Fibroblast of the conjunctiva (primary cell): ENCODE measurements at places on chromosomes 16 and 17.

GRCh38 chr16:65024767-65025178 is 97.1 kb downstream of the CDH11 start:
- no peak for DNase-seq

GRCh38 chr17:46031920-46032319 is 32.9 kb downstream of the STH start:
- no peak for DNase-seq

DNA sequence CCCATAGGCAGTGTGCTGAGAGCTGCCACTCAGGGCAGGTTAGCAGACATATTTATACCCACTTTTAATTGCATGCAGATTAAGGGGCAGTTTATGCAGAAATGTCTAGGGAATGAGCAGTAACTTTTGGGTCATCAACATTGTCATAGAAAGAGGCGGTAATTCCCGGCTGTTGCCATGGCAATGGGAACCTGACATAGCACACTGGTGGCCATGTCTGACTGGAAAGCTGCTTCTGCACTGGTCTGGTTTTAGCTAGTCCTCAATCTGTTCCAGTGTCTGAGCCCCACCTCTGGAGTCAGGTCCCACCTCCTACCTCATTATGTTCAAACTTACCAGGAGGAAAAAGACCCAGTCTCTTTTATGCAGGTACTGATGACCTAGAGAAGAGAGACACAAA is 31.5 kb upstream of the TNRC6C start:
- DNase-seq: no peak

DNA sequence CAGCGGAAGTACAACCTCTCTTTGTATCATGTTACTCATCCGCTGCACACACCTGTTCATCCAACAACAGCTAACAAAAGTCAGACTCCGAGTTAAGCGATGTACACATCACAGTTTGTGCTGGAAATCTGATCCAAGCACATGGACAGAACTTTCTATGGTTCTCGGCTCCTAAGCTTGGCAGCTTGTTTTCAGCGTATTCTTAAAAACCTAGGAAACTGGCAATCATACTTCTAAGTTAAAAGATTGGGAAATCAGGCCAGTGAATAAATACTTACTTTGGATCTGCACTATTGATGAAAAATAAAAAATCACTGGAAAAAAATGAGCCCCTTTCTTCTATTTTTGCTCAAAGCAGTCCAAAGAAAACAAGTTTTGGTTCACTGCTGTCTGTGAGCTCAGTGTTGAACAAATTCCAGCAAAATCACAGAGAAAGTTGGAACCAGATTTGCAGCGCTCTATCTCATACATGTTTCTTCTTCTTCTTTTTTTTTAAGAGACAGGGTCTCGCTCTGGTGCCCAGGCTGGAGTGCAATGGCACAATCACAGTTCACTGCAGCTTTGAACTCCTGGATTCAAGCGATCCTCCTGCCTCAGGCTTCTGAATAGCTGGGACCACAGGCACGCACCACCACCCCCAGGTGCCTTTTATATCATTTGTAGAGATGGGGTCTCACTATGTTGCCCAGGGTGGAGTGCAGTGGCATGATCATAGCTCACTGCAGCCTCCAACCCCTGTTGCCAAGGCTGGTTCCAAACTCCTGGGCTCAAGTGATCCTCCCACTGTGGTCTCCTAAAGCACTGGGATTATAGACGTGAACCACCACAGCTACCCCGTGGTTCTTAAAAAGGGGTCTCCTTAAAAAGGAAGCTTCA is 71.6 kb upstream of the CREBBP start:
- peak; percentile 69 for DNase-seq

- DNase-seq: no peak
Observed at GRCh38 chr17:3838206-3838605, 7.8 kb downstream of the NCBP3 start.

GRCh38 chr17:19431691-19432090 is 20.7 kb downstream of the RNF112 start:
- DNase-seq: no peak

GRCh38 chr16:79347277-79347676 is 253.3 kb downstream of the MAF start:
- DNase-seq: no peak

DNA sequence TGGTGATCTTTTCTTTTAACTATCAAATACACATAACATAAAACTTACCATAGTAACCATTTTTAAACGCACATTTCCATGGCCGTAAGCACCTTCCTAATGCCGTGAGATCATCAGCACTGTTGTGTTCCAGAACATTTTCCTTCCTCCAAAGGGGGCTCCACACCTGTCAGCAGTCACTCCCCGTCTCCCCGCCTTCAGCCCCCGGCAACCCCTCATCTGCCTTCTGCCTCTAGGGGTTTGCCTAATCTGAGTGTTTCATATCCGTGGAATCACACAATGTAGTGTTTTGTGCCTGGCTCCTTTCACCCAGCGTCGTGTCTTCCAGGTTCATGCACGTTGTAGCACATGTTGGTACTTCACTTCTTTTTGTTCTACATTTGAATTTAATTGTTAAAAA is 350.1 kb upstream of the TNRC6C start:
- no peak for DNase-seq

DNA sequence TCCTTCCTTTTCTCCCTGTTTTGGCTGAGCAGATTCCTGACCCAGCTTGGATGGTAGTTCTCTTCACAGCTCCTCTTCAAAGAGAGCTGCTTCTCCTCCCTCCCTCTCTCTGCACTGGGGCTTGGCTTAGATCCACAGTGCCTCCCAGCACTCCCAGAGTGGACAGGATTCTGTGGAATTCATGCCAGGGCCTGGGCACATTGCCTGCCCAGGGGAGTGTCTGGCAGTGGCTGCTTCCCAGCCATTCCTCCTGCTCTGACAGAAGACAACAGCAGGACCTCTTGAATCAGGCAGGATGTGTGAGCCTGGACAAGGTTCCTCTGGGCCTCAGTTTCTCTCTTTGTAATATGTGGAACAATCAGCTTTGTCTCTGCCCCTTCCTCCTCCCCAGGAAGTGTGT is 4.5 kb upstream of the MMP28 start:
- DNase-seq: no peak

DNA sequence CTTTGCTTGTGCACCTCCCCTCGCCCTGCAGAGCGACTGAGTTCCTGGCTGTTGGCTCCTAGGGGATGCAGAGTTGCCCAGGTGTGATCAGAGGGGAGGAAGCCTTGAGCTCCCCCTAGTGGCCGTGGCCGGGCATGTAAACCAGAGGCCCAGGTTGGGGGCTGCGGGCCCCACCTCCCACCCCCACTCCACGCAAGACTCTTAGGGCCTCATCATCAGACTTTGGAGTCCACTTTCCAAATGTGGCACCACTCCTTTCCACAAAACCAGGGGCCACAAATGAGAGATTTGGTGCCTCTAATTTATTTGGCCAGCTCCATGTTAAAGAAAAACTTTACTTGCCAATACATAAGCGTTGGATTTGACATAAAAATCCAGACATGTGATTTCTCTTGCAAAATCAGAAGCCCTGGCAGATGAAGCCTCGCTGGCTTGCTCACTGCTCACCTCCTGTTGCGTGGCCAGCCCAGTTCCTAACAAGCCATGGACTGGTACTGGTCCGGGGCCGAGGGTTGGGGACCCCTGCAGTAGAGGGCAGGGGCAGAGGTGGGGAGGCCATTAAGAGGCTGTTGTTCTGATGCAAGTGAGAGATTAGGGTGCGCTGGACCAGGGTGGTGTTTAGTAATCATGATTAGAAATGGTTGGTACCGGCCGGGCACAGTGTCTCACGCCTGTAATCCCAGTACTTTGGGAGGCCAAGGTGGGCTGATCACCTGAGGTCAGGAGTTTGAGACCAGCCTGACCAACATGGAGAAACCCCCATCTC is 28.7 kb upstream of the GAS7 start:
- DNase-seq: no peak

DNA sequence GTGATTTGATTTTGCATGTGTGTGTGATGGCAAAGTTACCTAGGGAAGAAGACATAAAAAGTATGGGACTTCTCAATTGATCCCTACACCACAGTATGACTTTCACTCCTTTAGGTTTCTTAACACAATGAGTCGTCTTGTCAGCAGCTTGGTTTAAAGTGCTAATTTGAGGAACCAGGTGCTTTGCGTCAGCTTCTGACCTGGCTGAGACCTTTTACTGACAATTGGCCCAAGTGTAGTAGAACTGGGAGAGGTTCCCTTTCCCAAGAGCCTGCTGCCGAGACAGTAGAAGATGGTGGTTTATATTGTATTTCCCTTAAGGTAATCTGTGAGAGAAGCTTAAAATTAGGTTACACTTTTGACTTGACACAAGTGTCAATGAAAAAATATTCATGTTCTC is 54.9 kb downstream of the LDHD start:
- no peak for DNase-seq

GRCh38 chr17:57338257-57338914 is 82.1 kb downstream of the MSI2 start:
- no peak for DNase-seq

- DNase-seq: no peak
Observed at GRCh38 chr17:3980381-3981014, 16.3 kb upstream of the ATP2A3 start.

DNA sequence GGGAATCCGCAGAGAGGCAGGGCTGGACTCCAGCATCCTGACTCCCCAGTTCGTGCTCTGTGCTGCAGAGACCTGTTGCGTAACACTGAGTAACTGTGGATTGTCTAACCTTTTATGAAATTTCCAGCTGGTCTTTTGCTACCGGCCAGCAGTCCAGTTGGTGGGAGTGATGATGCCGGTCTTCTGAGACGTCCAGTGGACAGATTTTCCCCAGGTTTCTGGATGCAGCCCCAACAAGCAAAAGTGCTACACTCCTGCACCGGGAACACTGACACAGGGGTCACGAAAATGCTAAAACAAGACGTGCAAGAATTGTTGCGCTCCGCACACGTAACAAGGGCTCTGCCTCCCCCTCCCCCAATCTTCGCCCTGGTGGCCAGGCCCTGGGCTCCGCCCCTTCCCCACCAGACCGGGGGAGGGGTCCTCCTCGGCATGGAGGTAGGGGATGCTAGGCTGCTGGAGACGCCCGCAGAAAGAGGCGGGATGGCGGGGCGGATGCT is 701 bp upstream of the MRC2 start:
- peak; percentile 77 for DNase-seq

DNA sequence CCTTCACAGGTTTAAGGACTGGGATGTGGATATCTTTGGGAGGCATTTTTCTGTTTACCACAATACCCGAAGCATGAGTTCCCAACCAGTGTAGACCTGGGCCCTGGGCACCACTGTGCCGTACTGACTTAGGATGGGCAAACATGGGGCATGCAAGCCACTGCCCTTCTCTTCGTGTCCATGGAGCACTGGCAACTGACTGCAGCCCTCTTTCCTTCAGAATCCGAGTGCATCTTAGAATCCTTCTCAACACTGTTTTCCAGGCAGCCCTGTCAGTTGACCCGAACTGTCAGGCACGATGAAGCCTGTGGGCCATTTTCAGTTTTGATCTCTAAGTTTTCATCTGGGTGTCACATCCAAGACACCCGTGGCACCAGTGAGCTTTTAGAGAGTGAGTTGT is 59.2 kb downstream of the SHISA6 start:
- no peak for DNase-seq

- no peak for DNase-seq
Observed at GRCh38 chr17:29048440-29049368, 5.8 kb downstream of the PIPOX start.

DNA sequence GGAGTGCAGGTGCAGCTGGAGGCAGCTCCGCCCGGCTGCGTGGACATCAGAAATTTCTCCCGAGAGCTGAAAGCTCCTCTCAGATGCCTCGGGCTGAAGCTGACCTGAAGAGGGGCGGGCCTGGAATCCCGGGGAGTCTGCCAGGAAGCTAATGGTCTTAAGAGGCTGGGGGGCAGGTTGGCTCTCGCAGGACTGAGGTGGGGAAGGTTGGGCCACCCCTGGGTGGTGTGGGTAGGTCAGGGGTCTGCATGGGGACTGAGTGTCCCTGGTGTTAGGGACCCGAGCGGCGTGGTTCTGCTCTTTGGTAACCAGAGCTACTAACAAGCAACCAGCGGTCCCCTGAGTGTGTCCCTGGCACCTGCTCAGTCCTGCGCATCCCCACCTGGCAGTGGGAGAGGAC is 3.5 kb downstream of the CHMP6 start:
- DNase-seq: no peak

- DNase-seq: no peak
Observed at GRCh38 chr17:12318571-12319266, 298.0 kb downstream of the MAP2K4 start.

GRCh38 chr17:81821603-81822311 is 11.3 kb downstream of the MCRIP1 start:
- no peak for DNase-seq

- no peak for DNase-seq
Observed at GRCh38 chr17:82101767-82102679, 4.0 kb upstream of the FASN start.

DNA sequence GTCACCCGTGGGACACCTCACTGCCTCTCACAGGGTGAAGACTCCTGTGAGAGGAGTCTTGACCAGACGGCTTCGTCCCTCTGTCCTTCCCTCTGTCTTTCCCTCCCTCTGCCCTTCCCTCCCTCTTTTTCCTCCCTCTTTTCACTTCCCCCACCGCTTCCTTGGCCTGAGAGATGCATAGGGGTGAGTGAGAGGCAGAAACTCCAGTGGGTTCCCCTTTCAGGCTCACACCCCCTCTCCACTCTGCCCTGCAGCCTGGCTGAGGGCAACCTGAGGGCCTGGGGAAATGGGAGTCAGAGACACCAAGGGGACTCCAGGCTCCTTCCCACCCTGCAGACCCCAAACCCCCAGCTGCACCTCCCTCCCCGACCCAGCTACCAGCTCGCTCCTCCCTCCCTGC is 14.6 kb upstream of the KRT17 start:
- DNase-seq: no peak

DNA sequence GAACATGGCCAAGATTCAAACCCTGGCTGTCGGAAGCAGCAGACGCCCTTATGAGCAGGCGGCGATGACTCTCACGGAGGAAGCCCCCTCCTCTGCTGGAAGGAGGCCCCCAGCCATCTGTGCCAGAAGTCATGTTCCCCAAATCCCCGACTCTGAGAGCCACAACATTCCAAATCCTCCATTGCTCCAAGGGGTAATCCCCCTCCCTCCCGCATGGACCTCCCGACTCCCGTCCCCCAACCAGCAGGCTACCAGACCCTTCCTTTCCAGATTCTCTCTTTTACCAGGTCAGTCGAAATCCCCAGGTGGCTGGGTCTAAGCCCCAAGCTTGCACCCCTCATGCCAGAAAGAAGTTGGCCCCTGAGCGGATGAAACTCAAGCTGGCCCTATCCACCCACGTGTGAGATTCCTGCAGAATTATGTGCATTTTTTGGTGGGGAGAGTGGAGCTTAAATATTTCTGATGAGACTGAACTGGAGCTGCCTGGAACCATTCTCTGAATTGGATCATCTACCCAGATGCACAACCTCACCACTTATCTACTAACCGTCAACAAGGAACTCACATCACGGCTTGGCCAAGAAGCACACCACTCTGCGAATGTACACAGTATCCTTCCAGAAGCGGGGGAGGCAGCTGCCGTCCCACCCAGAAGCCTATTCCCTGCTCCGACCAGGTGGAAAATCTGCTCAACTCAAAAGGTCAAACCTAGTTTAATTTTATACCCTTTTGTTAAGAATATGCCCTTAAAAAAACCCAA is 283.5 kb downstream of the C16orf95 start:
- no peak for DNase-seq

GRCh38 chr16:57265850-57266530 is 18.5 kb downstream of the PLLP start:
- DNase-seq: no peak
